ENCODE measurements at places on chromosomes 16 and 17. TPM values are rescaled to one million over a fixed set of nuclear protein-coding genes. Genes with fewer than 3 reads are reported as not detected.

- no peak overlapping the region for H3K4me3 ChIP-seq
- no peaks in the 10 kb centered on the region for H3K36me3 ChIP-seq
- no peak overlapping the region for H3K27ac ChIP-seq
- H3K27me3 ChIP-seq = no peaks in the 10 kb centered on the region
These were observed 58.2 kb upstream of the HAPSTR1 start for GRCh38 chr16:9033125-9033830.

DNA sequence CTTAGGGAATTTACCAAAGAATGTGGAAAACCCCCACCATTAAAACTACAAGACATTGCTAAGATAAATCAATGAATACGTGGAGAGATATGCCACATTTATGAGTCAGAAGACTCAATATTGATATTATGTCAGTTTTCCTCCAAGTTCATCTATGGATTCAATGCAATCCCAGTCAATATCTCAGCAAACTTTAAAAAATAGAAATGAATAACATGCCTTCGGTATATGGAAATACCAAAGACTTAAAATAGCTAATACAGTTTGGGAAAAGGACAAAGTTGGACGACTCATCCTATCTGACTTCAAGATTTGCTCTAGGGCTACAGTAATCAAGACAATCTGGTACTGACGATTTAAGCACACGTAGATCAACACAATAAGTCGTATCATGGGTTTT lies 31.2 kb downstream of the PIK3R5 start:
- H3K27ac ChIP-seq = no peak overlapping the region
- no peak overlapping the region for H3K4me3 ChIP-seq
- DNase-seq = no peak
- no peaks in the 10 kb centered on the region for H3K4me1 ChIP-seq
- no peaks in the 10 kb centered on the region for H3K27me3 ChIP-seq

DNA sequence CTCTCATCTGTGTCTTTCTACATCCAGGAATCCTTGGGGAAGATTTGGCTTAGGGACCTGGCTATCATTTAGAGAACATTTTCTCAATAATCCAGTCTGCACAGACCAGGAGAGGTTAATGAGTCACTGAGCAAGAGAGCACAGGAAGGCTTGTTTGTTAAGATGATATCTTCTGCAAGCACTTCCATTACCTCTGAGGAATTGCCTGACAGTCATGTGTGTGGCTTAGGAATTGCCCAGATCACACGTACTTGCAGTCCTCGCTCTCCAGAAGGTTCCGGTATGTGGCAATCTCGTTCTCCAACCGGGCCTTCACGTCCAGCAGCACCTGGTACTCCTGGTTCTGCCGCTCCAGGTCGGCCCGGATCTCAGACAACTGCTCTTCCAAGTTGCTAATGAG lies 3.3 kb downstream of the KRT37 start:
- no peak overlapping the region for H3K4me3 ChIP-seq
- DNase-seq = no peak
- H3K36me3 ChIP-seq = no peaks in the 10 kb centered on the region
- H3K4me1 ChIP-seq = peaks cover 63% of the 10 kb centered on the region
- peak overlapping the region; percentile 62 for H3K27ac ChIP-seq
- no peaks in the 10 kb centered on the region for H3K27me3 ChIP-seq

HEATR9 gene
- not detected for total RNA-seq

DNA sequence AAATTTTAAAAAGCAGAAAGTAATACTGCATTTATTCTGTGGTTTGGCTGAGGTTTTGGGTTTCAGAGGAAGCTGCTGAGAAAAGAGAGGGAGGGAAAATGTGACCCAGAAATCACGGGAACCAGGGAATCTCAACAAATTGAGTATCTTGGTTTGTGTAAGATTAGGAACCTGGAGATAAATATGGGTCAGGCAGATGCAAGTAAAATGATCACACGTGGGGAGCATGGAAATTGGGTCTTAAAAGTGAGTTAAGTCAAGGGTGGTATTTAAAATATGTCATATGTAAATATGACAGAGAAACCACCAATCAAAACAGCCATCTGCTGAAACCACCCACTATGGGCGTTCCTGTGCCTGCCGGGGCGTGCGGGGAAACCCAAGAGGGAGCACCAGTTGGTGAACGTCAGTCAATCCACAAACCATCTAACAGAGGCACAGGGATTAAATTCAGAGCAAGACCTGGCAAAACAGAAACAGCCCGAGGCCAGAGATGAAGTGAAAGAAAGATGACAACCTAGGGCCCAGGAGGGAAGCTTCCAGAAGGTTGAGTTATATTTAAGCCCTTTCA lies 33.4 kb downstream of the CDH13 start:
- no peaks in the 10 kb centered on the region for H3K36me3 ChIP-seq
- no peak overlapping the region for H3K4me3 ChIP-seq
- no peaks in the 10 kb centered on the region for H3K27me3 ChIP-seq

- H3K4me1 ChIP-seq = no peaks in the 10 kb centered on the region
- H3K27ac ChIP-seq = no peak overlapping the region
- H3K36me3 ChIP-seq = no peaks in the 10 kb centered on the region
- DNase-seq = no peak
- H3K27me3 ChIP-seq = no peaks in the 10 kb centered on the region
- H3K4me3 ChIP-seq = no peak overlapping the region
These were observed 14.5 kb upstream of the RANGRF start for GRCh38 chr17:8273884-8274444.

KRTAP2-3 gene
- total RNA-seq = not detected

DNA sequence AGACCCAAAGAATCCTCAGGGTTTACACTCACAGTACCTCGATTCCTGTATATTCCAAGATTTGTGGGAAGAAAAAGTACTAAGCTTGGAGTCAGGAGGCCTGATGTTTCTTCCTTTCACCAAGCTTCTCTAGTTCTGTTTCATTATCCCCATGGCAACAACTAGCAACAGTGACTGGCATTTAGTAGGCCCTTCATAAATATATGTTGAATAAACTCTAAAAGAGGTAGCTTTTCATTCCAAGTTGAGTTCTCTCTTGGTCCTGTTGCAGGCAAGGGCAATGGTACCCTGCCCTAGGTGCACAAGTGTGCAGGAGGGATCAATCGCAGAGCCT lies 527 bp upstream of the UBE2Z start:
- peak overlapping the region; percentile 96 for H3K4me3 ChIP-seq
- H3K27ac ChIP-seq = peak overlapping the region; percentile 93
- H3K36me3 ChIP-seq = no peaks in the 10 kb centered on the region

DNAAF8 gene
- not detected for total RNA-seq

DNA sequence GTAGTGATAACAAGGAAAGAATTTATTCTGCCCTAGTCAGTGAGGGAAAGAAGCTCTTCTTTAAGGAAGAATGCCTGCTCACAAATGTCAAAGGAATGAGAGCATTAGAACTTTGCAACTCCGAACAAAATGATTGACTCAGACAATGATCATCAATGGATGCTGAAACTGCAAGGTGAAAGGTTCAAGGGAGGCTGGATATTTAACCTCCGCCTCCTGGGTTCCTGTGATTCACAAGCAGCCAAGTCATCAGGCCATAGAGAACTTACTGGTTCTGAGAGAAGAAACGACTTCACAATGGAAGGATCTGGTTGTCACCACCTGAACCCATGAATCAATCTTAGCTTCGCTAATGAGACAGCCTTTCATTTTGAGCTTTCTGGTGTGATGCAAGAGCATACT lies 16.0 kb upstream of the SCNN1B start:
- no peak overlapping the region for H3K4me3 ChIP-seq
- DNase-seq = no peak
- H3K27ac ChIP-seq = no peak overlapping the region
- H3K27me3 ChIP-seq = no peaks in the 10 kb centered on the region
- H3K4me1 ChIP-seq = peaks cover 22% of the 10 kb centered on the region
- no peaks in the 10 kb centered on the region for H3K36me3 ChIP-seq

DNA sequence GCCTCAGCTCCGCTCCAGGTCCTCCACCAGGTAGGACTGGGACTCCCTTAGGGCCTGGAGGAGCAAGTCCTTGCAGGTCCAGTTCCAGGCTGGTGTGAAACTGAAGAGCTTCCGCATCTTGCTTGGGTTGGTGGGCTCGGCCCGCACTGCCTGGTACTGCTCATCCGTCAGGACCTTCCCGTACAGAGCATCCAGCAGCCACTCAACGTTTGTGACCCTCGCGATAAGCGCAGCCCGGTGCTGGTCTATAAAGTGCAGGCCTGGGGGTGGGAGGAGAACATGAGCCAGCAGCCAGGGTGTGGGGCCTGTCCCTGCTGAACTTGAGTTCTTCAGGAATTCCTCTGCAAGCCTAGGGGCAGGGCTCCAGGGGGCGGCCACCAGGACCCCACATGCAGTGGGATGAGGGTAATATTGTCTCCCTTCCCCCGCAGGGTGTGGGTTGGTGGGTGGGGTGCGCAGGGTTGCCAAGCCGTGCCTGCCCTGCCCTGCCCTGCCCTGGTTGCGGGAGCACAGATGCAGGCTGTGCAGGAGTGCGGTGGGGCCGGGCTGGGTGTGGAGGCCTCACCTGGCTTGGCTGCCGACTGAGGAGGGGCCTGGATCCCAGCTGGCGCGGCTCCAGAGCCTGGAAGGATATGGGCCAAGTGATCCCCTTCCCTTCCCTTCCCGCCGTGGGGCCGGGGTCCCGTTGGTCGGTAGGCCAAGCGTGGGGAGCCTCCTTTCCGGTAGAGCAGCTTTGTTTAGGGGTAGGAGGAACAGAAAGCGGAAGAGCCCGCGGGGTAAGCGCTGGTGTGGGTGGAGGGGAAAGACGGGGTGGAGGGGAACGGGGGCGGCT lies 762 bp downstream of the PYCARD start:
- no peaks in the 10 kb centered on the region for H3K36me3 ChIP-seq
- H3K27me3 ChIP-seq = no peaks in the 10 kb centered on the region
- H3K4me3 ChIP-seq = peak overlapping the region; percentile 57
- DNase-seq = no peak

AGRP gene
- total RNA-seq = not detected

DNA sequence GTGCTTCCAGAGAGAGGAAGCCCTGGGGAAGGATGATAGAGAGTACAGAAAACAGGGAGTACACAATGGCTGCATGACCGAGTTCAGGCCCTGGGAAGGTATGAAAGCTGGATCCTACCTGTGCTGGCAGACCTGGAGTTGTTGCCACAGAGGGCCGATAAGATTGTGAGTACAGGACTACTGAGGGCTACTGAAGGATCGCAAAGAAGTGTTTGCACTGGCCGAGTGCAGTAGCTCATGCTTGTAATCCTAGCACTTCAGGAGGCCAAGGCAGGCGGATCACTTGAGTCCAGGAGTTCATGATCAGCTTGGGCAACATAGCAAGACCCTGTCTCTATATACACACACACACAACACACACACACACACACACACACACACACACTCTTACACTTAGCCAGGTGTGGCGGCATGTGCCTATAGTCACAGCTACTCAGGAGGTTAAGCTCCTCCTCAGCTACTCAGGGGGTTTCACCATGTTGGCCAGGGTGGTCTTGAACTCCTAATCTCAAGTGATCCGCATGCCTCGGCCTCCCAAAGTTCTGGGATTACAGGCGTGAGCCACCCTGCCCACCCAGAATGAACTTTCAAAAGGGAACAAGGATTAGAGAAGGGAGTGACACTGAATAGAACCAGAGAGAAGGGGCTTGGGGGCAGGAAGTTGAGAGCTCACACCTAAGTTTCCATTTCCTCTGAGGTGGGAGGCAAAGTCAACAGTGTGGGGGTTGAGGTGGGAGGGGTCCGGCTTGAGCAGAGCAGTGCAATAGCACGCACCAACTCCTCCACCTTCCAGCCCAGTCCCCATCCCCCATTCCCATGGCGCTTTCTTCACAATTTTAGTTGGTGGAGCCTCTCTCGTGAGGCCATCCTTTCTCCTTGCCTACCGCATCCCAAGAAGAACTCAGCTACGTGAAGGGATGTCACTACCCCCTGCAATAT lies 7.5 kb downstream of the SCIMP start:
- H3K27me3 ChIP-seq = no peaks in the 10 kb centered on the region
- H3K36me3 ChIP-seq = no peaks in the 10 kb centered on the region
- H3K27ac ChIP-seq = no peak overlapping the region
- H3K4me3 ChIP-seq = no peak overlapping the region
- H3K4me1 ChIP-seq = no peaks in the 10 kb centered on the region
- DNase-seq = no peak

AHSP gene
- total RNA-seq = not detected

FOXN1 gene
- 3.4 TPM for total RNA-seq

DNA sequence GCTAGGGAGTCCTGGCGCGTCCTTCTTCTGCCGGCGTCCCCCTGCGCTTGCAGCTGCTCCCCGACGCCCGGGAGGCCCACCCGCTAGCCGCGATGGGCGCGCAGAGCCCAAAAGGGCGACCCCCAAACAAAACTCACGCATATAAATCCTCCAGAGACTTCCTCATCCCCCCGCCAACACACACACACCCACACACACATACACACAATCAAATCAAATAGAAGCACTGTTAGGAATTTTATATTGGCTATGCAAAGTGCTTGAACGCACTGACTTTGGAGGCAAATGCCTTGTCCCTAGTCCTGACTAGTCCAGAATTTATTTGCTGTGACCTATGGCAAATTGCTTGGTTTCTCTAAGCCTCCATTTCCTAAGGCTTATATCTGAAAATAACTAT lies 23.8 kb upstream of the CRYM start:
- H3K4me3 ChIP-seq = peak overlapping the region; percentile 80
- DNase-seq = no peak
- no peaks in the 10 kb centered on the region for H3K27me3 ChIP-seq
- H3K36me3 ChIP-seq = no peaks in the 10 kb centered on the region
- H3K27ac ChIP-seq = peak overlapping the region; percentile 94

GRCh38 chr17:7811251-7811650 lies 22.8 kb upstream of the KDM6B start:
- H3K27ac ChIP-seq = no peak overlapping the region
- H3K27me3 ChIP-seq = no peaks in the 10 kb centered on the region
- H3K4me1 ChIP-seq = no peaks in the 10 kb centered on the region
- H3K4me3 ChIP-seq = no peak overlapping the region
- H3K36me3 ChIP-seq = no peaks in the 10 kb centered on the region
- DNase-seq = no peak

DNA sequence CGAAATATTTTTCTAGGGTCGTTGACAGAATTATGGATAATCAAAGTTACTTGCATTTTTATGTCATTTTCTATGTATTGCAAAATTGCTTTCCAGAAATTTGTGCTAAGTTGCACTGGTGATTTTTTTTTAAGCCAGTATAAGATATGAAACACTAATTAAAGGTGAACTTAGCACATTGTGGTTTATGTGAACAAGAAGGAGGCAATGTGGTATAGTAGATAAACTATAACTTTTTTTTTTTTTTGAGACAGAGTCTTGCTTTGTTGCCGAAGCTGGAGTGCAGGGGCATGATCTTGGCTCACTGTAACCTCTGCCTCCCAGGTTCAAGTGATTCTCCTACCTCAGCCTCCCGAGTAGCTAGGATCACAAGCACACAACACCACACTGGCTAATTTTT lies 13.2 kb downstream of the DGKE start:
- H3K27me3 ChIP-seq = no peaks in the 10 kb centered on the region
- no peak overlapping the region for H3K27ac ChIP-seq
- H3K4me3 ChIP-seq = no peak overlapping the region
- no peak for DNase-seq
- H3K36me3 ChIP-seq = no peaks in the 10 kb centered on the region

GRCh38 chr16:57601801-57602478 lies 26.5 kb upstream of the ADGRG1 start:
- no peaks in the 10 kb centered on the region for H3K27me3 ChIP-seq
- H3K27ac ChIP-seq = no peak overlapping the region
- H3K36me3 ChIP-seq = no peaks in the 10 kb centered on the region
- H3K4me3 ChIP-seq = no peak overlapping the region

GRCh38 chr17:80501741-80502577 lies 25.6 kb upstream of the NPTX1 start:
- no peaks in the 10 kb centered on the region for H3K27me3 ChIP-seq
- H3K4me1 ChIP-seq = peaks cover 8% of the 10 kb centered on the region
- H3K4me3 ChIP-seq = no peak overlapping the region
- no peaks in the 10 kb centered on the region for H3K36me3 ChIP-seq
- no peak for DNase-seq
- H3K27ac ChIP-seq = no peak overlapping the region

- H3K36me3 ChIP-seq = no peaks in the 10 kb centered on the region
- no peak for DNase-seq
- no peaks in the 10 kb centered on the region for H3K27me3 ChIP-seq
- peaks cover 6% of the 10 kb centered on the region for H3K4me1 ChIP-seq
- no peak overlapping the region for H3K4me3 ChIP-seq
These were observed 197.4 kb upstream of the CACNG5 start for GRCh38 chr17:66637491-66637890.
